ENCODE measurements at places on chromosomes 7 and 10.
A peak's percentile ranks its signal among the peaks of the same experiment; 100 is the strongest.

DNA sequence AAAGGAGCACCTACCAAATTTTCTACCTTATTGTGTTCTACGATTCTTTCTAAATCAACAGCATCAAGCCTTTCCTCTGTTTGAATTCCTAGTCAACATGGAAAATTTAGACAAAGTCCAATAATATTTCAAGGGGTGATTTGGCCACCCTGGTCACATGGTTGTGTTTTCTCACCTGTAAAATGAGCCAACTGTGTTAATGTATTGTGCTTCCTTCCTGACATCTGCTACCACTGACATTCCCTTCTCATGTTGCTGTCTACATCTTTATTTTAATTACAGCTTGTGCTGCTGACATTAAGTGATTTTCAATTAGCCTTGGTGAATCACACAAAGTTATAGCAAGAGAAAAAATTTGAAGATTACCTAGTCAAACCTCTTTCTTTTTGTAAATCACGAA lies 83.0 kb upstream of the NPSR1 start:
- no peak for DNase-seq

DNA sequence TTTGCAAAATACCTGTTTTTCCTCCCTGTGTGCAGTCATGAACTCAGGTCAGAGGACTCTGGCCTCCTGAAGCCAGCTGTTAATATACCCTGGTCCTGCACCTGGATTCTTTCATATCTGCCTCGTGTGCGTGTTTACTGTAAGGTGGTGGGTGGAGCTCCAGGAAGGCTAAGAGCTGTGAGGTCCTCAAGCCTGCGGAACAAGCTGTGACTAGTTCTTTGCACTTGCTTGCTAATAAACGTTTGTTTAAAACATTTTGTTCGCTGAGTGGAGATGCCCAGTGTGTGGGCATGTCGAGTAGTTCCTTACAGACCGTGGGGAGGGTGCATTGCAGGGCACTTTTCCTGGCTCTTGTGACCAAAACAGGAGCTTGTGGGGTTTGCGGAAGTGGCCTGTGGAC lies 139.0 kb downstream of the DOCK1 start:
- no peak for DNase-seq

DNA sequence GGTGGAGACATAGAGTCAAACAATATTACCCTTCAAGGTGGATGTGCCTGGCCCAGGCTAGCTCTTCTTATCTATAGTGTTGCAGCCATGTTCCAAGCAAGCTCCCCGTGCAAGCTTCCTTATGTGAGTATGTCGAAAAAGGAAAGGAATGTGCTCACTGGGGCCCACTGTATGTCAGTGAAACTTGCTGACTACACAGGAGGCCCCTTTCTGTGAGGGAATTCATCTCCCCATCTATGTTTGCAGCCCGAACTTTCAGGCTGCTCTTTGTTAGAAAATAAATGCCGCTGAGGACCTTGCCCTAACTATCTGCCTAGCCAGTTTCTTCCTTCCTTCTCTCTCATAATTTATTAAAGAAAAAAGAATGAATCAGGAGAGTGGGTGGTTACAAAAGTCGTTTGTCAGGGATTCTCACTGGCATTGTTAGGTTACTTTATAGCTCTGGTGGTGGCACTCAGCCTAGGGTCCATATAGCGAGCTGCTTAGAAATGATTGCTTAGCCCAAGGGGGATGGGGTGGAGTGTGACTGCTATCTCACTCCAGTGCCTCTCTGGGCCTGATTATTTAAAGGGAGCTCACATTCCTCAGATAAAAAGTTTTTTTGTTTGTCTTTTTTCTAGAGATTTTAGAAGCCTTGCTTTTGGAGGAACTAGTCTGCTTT lies 302.1 kb downstream of the ABCA13 start:
- DNase-seq: no peak

GRCh38 chr10:59976909-59977308 lies 70.6 kb upstream of the CCDC6 start:
- DNase-seq: no peak

DNA sequence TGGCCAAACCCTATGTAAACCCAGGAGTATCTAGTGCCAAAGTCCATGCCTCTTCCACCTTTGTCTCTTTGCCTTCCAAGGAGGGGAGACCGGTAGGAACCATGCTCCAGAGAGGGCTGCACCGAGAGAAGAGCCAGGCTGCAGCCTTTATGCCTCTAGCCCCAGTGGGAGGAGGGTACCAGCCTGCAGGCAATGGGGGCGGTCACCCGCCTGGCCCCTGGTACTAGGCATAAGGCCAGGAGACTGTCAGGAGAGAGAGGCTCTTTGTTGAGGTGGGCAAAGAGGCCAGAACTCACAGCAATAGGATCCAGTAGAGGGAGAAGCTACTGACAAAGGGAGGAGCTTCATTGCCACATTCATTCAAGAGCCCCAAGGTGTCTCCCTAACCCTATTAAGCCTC lies 146.6 kb upstream of the PDE1C start:
- no peak for DNase-seq

DNA sequence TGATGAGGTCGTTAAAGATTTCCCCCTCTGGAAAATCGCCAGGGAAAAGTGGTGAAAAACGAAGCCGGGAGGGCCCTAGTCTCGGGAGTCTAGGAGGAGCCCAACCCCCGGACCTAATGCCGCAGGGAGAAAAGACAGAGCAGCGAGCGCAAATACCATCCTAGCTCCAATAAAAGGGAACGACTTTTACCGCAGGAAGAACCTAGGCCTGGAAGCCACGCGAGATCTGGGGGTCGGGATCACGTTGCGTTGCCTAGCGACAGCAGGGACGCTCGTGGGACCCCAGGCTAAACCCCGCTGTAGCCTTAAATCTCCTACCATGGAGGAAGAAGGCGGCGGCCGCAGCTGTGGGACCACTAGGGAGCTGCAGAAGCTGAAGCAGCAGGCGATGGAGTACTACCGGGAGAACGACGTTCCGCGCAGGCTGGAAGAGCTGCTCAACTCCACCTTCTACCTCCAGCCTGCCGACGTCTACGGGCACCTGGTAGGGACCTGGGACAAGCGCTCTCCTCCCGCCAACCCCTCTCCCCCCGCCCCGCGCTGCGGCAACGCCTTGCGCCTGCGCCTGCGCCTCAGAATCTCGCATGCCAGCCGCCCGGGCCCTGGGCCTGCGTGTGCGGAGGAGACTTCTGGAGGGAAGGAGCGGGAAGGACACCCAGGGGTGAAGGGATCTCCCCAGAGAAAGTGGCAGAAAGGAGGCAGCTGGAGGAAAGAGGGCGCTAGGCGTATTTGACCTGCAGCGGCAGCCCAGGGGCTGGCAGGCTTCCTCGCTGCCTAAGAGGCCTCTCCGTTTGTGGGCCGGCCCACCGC lies at the start of gene ENO4:
TSS of gene ENO4 (plus strand) at position 252 of the 810 bp plus-strand sequence. CDS start at position 320, 68 bp downstream.
- peak; percentile 77 for DNase-seq

DNA sequence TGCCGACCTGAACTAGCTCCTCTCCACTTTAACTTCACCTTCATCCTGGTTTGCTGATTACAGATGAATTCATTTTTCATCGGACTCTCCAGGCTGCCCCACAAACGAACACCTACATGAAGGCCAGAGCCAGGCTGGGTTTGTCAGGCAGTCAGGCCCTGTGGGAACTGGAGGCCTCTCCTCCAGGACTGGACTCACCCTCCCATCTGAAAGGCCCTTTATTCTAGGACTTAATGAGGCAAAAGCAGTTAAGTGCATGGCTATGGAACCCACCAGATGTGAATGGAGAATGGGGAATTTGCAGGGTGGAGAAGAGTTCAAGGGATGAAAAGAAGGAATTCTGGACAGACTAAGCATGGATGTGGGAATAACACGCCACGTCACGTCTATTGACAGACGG lies 170.8 kb downstream of the ARHGAP12 start:
- no peak for DNase-seq

GRCh38 chr7:28686418-28686800 lies 271.7 kb downstream of the TRIL start:
- DNase-seq: peak; percentile 68

GRCh38 chr10:121994429-121994941 lies 5.5 kb downstream of the TACC2 start:
- DNase-seq: no peak

DNA sequence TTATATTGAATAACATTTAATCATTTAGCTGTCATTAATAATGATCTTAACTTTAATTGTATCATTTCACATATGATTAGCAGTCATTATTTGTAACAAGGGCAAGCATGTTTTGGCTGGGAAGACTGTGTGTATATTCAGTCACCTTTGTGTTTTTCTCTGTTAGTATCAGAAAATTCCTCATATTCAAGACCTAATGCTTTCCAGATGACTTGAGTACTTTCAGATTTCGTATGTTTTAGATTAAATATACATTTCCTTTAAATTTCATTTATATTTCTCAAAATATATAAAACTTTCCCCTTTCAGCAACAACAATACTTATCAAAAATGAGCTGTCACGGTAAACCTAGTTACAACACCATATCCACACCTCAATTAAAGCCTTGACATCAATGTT lies 6.3 kb upstream of the CACNA2D1 start:
- DNase-seq: no peak

- peak; percentile 74 for DNase-seq
Observed at GRCh38 chr10:16828114-16828568, 10.9 kb upstream of the RSU1 start.

GRCh38 chr7:112431803-112432202 lies 18.5 kb upstream of the IFRD1 start:
- DNase-seq: no peak

DNA sequence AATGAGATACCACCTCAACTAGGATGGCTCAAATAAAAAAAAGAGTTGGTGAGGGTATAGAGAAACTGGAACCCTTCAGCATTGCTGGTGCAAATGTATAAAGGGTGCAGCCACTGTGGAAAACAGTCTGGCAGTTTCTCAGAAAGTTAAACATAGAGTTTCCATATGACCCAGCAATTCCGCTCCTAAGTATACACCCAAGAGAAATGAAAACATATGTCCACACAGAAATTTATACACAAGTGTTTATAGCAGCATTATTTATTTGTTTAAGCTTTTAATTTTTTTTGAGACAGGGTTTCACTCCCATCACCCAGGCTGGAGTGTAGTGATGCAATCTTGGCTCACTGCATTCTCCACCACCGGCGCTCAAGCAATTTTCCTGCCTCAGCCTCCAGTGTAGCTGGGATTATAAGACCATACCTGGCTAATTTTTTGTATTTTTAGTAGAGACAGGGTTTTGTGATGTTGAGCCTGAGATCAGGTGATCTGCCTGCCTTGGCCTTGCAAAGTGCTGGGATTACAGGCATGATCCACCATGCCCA lies 118.2 kb upstream of the KIF5B start:
- no peak for DNase-seq

DNA sequence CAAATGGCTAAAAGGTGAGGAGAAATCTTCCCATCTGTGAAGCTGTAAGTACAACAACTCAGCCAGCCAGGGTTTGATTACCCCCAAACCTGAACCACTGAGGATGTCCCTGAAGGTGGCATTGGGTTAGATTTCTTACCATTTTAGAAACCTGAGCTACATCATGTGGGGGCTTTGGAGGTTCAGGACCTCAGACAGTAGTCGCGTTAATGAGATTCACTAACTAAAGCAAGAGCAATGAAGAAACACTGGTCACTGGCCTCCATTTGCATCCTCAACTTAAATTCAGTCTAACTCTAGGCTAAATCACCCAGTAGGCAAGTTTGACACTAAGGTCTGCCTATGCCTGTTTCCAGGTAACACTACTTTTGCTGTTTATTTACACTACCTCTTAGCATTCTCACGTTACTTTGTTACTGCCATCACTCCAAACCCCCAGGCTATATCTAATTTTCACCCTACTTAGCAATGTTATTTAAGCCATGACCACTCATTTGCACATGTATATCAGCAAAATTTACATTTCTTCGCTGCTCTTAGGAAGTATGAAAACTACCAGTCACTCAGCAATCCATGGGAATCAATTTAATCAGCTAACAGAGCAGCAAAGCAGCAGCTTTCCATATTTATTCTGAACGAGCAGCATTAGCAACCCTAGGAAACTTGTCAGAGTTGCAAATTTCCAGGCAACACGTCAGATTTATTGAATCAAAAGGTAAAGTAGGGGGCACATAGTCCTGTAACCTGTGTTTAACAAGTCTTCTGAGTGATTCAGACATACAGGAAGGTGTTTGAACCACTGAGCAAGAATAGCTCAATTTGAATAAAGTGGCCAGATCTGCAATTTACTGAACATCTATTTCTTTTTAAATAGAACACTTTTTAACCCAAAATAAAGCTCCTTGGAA lies 788.4 kb upstream of the SORCS1 start:
- DNase-seq: no peak

GRCh38 chr7:75856536-75856935 lies 22.3 kb upstream of the RHBDD2 start:
- DNase-seq: no peak

DNA sequence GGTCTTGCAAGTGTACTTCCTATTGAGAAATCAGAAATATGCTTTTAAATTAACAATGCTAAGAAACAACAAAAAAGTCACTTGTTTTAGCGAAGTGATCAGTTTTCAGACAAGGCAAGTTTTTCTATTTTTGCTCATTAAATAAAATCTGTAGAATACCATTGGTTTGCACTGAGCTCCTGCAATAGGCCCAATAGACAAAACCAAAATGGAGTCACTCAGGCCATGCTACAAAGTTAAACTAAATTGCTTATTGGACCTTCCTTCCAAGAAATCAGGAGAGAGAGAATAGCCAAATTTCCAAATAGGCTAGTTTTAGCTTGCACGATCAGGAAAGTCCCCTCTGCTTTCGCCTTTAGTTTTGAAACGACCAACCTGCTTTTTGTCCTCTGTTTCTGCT lies 73.4 kb upstream of the SLC13A1 start:
- no peak for DNase-seq

DNA sequence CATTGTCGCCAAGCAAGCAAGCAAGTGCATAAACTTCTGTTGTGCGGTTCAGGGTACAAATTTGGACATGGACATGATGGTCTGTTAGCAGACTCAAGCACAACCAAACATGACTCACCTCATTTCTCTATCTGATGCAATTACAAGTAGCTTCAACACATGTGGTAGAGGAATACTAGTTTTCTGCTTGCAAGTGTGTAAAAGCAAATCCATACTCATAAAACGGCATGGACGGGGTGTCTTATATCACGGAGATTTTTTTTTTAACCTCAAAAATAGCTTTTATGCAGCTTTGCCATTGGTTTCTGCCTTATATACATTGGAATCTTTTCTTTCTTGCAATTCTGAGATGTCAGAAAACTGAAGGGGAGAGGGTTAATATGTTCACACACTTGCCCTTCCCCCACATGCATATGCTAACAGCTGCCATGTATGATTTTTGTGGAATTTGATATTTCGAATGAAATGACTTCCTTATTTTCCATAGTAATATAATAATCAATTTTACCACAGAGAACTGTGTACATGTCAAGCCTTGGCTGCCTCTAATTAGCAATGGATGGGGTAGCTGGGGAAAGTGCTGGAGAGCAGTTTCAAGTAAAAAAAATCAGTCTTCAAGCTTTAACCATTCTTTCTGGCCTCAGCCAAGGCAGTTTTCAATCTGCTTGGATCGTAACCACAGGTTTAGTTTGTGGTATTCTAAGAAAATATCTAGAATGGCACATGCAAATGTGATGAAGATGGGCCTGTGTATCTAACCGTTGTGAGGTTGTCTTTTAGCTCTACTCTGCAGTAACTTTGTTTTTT lies 106.0 kb upstream of the PDCD4 start:
- no peak for DNase-seq

DNA sequence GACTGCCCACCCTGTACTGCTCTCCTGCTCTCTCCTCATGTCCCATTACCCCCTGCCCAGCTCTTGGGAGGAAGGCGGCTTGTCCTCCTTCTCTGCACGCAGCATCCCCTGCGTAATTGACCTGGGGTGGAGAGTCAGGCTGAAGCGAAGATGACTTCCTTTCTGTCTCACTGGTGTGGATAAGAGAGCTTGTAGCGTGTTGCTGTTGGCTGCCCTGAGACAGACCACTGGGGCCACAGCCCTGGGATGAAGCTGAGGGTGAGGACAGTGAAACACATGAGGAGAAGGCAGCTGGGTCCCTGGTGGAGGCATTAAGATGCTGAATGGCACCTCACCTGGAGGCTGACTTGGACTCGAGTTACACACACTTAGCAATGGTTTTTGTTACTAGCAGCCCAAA lies 310.3 kb upstream of the ZNF32 start:
- no peak for DNase-seq
